ENCODE measurements at places on chromosomes 12 and 14.

- no peak for DNase-seq
Measured at GRCh38 chr12:93453633-93454032, 11.9 kb upstream of the UBE2N start.

- peak; percentile 48 for DNase-seq
Measured at GRCh38 chr12:46209914-46210872, 58.6 kb downstream of the SLC38A1 start.

DNA sequence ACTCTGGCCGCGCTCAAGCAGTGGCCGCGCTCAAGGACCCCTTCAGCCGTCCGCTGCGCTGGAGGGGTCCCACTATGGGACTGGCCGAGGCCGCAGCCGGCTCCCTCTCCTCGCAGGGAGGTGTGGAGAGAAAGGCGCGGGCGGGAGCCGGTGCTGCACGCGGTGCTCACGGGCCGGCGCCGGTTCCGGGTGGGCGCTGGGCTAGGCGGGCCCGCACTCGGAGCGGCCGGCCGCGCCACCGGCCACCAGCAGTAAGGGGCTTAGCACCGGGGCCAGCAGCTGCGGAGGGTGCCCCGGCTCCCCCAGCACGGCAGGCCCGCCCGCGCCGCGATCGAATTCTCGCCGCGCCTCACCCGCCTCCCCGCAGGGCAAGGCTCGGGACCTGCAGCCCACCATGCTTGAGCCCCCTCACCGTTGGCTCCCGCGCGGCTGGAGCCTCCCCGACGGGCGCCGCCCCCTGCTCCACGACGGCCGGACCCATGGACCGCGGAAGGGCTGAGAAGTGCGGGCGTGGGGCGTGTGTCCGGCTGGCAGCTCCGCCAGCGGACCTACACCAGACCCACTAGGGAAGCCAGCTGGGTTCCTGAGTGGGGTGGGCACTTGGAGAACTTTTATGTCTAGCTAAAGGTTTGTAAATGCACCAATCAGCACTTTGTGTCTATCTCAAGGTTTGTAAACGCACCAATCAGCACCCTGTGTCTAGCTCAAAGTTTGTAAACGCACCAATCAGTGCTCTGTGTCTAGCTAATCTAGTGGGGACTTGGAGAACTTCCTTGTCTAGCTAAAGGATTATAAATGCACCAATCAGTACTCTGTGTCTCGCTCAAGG, 49.5 kb downstream of the KLHL28 start:
- DNase-seq, result no peak

DNA sequence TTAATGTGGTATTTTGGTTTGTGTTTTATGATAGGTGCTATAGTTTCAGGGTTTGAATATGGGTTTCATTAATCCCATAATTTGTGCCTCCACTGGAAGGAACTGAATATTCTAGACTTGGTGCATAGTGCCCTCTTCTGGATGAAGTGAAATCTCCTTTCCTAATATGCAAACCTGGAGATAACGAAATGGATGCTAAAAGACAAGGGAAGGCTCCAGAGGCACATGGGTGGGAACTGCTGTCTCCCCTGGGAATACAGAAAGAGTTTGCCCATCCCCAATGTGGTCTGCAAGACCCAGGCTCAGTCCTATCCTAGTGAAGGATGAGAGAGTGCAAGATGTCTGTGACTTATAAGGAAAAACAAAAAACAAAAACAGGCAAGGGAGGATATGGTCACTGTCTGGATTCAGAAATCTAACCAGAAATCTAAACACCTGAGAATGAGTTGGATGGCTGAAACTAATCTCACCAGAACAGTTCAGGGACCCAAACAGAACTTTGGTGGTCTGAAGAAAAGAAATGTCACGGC, 142.3 kb upstream of the TMPO start:
- DNase-seq, result no peak

DNA sequence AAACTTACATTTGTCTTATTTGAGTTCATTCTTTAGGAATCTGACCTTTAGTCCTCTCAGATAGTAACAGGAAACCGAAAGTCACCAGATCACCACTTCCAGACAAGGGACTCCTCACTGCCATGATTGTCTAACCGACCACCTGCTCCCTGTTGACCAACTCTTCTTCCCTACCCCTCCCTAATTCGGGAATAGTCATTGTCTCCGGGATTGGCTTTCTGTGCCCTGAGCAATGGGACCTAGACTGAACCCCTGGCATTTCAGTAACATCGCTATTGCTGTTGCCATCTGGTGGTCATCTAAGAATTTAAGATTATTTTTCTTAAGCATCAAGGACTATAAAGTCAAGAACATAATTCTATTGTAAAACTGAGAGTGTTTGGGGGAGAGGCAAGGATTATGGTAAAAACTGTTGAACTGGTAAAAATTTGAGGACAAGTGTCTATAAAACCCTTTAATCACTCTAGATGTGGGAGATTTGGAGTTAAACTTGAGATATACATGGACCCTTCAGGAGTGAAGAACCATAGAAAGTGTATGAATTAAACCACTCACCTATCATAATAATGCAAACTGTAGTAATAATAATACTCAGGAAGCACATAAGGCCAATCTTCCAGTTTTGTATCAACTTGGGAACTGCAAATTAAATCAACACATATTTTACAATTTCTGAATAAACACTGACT, 6.3 kb downstream of the CLEC2A start:
- DNase-seq, result no peak

DNA sequence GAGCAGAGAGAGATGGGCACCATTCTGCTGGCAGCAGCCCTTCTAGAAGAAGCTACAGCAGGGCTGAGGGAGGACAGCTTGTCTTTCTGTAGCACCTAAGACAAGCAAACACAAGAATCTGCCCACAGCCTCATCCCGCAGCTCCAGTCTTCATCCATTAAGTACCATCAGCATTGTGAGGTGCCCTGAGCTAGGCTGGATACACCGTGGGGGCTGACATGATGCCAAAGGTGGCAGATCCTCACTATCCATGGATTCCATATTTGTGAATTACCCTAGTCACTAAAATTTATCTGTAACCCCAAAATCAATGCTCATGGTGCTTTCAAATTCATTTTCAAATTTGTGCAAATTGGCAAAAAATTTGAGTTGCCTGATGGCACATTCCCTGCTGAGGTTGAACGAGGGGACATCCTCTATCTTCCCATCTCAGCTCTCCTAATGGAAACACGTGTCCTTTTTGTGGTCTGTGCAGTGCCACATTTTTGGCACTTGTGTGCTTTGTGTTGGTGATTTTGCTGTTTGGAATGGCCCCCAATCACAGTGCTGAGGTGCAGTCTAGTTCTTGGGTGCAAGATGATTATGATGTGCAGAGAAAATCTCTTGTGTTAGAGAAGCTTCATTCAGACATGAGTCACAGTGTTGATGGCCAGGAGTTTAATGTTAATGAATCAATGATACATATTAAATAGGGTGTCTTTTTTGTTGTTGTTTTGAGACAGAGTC, 7.0 kb downstream of the PITPNM2 start:
- DNase-seq, result no peak

DNA sequence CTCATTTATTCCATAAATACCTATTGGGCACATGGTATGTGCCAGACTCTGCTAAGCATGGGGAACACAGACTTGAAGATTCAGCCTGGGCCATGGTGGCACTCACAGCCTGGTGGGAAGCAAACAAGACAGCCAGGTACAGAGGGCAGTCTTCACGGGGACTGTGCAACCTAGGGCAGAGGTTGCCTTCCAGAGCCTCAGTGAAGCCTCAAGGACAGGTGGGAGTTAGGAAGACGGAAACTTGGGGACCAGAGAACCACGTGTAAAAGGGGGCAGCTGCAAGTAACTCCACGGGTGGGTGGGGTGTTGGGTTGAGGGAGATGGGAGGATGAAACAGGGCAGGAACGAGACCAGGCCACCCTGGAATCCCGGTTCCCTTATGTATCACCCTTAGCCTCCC, 980 bp upstream of the LTBR start:
- DNase-seq, result no peak

GRCh38 chr12:106135075-106135474, 3.7 kb downstream of the NUAK1 start:
- no peak for DNase-seq

- DNase-seq, result no peak
Measured at GRCh38 chr12:50527359-50527726, 22.6 kb downstream of the DIP2B start.

GRCh38 chr12:4147031-4147481, 126.5 kb upstream of the CCND2 start:
- no peak for DNase-seq

DNA sequence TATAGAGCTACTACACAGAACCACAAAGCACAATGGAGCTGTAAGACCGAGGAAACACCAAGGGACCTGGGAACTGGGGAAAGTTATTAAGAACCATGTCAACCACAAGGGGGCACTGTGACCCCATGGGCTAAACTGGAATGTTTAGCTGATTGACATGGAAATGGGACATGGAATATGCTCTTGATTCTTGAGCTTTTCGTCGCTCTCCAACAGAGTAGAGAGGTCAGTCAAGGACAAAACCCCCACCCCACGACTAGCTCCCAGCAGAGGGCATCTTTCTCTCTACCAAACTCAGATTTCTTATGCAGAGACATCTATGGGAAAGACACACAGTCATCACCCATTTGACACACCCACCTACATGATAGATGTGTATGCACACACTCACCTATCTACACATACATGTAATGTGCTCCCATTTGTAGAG, 10.1 kb downstream of the NDRG2 start:
- DNase-seq, result peak; percentile 81

All from activated T-cell treated with anti-CD3 and anti-CD28 coated beads for 1 hour (primary cell).